GM18507 (cell line): ENCODE measurements at places on chromosomes 13 and 19.

DNA sequence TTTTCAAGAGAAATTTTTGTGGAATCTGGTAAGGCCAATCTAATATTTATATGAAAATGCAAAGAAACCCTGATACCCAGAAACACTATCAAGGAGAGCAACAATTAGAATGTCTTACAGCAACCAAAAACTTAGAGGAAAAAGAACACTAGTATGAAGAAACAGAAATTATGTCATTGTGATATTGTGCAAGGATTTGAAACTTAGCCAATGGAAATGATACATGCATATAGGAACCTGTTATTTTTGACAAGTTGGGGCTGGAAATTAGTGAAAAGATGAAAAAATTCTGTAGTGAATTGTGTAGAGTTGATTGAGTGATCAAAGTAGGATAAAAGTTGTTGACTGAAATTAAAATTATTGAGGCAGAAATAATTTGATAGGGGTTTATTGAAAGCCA is 792.6 kb upstream of the SLITRK6 start:
- no peak for DNase-seq

GRCh38 chr19:12769689-12770088 is 5.7 kb downstream of the HOOK2 start:
- DNase-seq = no peak

GRCh38 chr19:48415395-48415794 is 21.9 kb downstream of the GRIN2D start:
- no peak for DNase-seq

- DNase-seq = no peak
These were observed 6.4 kb downstream of the MYO9B start for GRCh38 chr19:17081672-17082630.

GRCh38 chr13:113046883-113047244 is 58.7 kb upstream of the F7 start:
- DNase-seq = no peak

DNA sequence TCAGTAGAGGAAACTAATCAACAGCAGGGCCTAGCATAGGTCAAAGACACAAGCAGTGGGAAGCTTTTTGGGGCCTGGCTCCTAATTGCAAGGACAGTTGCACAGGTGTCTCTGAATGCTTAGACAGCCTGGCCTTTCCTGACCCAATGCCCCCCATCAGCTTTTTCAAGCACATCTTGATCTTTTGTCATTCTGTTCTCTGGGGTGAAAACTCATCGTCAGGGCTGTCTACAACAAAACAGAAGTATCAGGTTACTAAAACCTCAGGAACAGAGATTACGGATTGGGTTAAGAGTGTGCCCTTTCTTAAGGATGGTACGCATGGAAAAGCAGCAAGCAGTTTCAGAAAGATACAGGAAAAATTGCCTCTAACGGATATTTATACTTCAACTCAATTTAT is 8.3 kb upstream of the ZNF254 start:
- DNase-seq = no peak

DNA sequence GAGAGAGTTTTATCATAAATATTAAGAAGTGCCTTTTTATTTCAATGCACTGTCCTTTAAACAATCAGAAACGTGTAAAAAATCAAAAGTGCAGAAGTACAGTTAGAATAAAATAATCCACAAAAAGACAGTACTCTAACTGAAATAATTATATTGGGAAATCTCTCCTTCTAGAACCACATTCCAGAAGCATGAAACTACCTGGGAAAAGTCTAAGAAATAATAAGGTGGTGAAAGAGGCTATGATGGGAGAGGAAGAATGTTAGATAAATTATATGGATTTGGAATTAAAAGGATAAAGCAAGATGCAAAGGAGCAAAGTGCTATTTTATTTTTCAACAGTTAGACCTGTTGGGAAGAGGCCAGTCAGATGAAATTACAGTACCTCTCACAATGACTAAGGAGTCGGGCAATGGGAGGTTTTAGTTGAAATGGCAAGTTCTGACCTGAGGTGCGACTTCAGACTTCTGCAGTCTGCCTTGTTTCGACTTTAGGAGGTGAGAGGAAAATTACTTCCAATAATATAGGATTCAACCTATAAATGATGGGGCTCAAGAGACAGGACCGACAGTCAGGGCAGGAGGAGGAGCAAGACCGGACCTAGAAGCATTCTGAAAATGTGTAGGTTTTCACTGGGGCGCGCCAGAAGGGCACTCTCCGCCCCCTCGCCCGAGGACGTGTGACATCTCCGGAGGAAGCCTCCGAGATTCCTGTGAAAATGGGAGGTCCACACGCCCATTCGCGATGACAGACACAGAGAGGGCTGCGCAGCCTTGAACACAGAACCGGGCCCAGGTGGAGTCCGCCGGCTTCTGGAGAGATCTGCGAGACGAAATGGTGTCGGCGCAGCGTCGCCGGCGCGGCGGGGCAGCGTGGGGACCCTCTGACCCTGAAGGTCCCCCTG is 717 bp downstream of the SPRYD7 start:
- DNase-seq = no peak

DNA sequence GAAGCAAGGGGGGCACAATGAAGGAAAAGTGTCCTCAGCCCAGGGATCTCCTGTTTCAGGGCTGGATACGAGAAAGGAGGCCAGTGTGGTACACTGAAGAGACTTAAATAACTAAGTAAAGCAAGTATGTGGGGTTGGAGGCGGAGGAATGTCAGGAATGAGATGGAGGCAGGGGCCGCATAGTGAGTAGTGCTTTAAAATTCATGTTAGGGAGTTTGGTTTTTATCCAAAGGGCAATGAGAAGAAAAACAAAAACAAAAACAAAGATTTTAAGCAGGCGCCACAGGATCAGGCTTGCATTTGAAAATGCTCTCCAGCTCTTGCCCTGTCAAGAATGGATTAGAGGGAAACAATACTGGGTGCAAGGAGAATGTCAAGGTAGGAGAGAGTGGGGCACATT is 273.4 kb downstream of the DCLK1 start:
- DNase-seq = no peak

GRCh38 chr19:10620786-10621185 is 4.6 kb upstream of the SLC44A2 start:
- no peak for DNase-seq

GRCh38 chr13:97905517-97905916 is 48.0 kb upstream of the IPO5 start:
- DNase-seq = no peak

- DNase-seq = no peak
These were observed 49.3 kb upstream of the GPR183 start for GRCh38 chr13:99356262-99357091.

DNA sequence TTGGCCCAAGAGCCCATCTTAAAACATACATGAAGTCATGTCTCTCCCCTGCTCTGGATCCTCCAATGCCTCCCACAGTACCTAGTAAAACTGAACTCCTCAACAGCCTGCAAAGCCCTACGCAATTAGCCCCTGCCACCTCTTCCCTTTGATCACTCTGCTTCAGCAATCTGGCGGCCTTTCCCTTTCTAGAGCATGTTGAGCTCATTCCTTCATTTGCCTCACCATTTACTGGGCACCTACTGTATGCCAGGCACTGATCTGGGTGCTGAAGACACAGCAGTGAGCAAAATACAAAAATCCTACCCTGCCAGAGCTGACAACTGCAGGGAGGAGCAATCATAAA is 2.9 kb downstream of the KEAP1 start:
- DNase-seq = no peak

- no peak for DNase-seq
These were observed 68.9 kb upstream of the ZNF835 start for GRCh38 chr19:56740501-56740900.

GRCh38 chr19:32206065-32206464 is 139.3 kb upstream of the ZNF507 start:
- no peak for DNase-seq

GRCh38 chr13:77703408-77703807 is 5.9 kb downstream of the SLAIN1 start:
- no peak for DNase-seq
